DMS153 (cell line): ENCODE measurements at places on chromosomes 4 and X.

GRCh38 chr4:26196567-26196966 lies 124.2 kb upstream of the RBPJ start:
- DNase-seq = no peak

GRCh38 chr4:111480510-111480909 lies 664.7 kb upstream of the FAM241A start:
- no peak for DNase-seq

DNA sequence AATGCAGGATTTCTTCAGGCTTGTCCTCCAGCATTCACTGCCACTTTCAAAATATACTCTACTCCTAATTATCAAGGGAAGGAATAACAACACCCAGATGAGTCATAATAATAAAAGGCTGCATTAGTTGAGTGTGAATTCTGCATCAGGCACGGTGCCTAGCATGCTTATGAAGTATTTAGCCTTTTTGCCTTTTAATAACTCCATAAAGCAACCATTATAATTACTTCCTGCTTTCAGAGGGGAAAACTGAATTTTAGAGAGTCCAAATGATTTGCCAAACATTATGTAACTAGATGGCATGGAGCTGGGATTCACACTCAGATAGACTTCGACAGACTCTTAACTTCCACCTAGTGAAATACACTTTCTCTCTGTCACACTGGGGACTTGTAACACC lies 2365.5 kb downstream of the PCDH7 start:
- DNase-seq = no peak

GRCh38 chr4:11587797-11588196 lies 159.1 kb upstream of the HS3ST1 start:
- DNase-seq = no peak
